Activated T-helper 1 cell treated with anti-CD3 and anti-CD28 coated beads, Interleukin-2, amount 50 U/mL, for 16 hours (primary cell): ENCODE measurements at places on chromosomes 12 and 14.

DNA sequence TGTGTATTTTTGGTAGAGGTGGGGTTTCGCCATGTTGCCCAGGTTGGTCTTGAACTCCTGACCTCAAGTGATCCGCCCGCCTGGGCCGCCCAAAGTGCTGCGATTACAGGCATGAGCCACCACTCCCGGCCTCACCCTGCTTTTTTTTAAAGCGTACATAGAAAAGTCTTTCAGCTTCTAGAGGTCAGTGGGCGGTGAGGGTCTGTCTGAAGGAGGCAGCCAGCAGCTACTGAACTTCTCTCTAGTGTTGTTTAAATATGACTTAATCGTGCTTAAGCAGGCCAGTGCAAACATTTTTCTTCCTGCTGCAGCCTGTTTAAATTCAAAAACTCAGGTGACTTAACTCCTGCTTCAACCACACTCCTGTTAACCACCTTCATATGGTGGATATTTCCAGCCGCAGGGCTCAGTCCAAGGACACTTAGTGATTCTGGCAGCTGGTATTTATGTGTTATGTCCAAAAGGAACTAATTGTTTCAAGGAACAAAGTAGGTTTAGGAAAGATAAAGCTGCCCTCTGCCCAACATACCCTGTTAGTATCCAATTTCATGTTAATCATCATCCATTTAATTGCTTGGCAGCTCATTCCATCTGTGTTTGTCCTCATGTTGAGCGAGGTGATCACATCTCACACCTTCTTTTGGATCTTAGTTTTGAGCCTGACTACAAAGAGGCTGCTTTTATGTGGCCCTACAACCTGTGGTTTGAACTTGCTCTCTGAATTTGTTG, 2.0 kb downstream of the PRKAB1 start:
- DNase-seq, result no peak

GRCh38 chr14:66281036-66281776, 205.0 kb upstream of the CCDC196 start:
- DNase-seq, result no peak

DNA sequence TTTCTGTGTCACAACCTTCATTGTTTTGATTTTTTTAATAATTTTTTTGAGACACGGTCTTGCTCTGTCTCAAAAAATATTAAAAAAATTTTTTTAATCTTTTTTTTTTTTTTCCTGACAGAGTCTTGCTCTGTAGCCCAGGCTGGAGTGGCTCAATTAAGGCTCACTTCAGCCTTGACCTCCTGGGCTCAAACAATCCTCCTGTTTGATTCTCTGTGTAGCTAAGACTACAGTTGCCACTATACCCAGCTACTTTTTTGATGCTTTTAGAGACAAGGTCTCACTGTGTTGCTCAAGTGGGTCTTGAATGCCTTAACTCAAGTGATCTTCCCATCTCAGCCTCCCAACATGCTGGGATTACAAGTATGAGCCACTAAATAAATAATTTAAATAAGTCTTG, 9.2 kb upstream of the PRH2 start:
- no peak for DNase-seq

DNA sequence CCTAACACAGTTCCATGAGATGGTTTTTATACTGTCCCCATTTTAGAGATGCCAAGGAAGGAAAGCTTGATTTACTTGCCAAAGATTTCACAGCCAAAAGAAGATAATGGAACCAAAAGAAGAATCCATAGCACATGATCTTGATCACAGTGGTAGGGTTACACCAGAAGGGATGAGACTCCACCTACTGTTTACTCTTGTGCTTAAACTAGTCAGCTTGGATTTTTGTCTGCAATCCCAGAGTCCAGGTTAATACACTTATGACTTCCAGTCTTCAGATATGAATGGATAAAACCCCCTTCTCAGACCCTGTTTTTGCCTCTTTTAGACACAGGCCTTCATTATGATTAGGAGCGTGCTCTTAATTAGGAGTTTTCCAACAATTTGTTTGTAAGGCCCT, 454.2 kb downstream of the AEBP2 start:
- no peak for DNase-seq

GRCh38 chr12:43167691-43168090, 384.3 kb downstream of the ADAMTS20 start:
- no peak for DNase-seq

- no peak for DNase-seq
Measured at GRCh38 chr14:58887931-58888330, 250.2 kb downstream of the DACT1 start.

DNA sequence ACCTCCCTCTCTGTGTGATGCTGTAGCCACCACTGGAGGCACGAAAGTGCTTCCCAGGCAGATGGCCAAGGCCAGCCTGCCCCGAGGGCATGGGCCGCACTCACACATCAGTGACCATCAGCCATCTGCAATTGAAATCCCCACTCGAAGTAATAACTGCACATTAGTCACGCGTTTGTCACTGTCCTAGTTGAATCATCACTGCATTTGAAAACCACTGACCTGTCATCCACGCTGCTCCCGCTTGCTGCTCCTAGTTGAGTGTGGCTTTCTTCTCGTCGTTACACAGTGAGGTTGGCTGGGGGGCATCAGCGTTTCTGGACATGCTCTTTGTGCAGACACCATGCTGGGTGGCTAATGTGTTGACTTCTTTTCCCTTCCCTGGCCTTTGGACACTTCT, 176.1 kb downstream of the ADGRD1 start:
- DNase-seq, result no peak

- no peak for DNase-seq
Measured at GRCh38 chr12:110348431-110349059, 55.0 kb downstream of the ANAPC7 start.

DNA sequence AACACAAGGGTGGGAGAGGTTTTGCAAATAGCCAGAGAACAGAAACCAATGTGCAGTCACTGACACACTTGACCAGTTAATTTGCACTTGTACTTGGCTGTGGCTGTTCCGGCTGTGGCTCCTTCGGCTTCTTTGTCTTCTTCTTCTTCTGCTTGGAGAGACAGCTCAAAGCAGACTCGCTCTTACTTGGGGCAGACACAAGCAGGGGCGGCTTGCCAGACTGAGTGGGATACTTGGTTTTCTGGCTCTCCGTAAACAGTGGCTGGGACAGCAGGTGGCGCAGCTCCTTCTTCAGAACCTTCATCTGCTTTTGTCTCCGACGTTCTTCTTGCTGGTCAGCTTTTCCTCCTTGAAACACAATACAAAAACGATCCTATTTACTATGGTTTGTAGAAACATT, 25.0 kb downstream of the OTUB2 start:
- no peak for DNase-seq

GRCh38 chr14:99522457-99522891, 41.3 kb downstream of the CCNK start:
- DNase-seq, result no peak

GRCh38 chr14:59484639-59485175, 390 bp downstream of the JKAMP start:
- no peak for DNase-seq
